Stimulated activated CD4-positive, alpha-beta T cell treated with anti-CD3 and anti-CD28 coated beads, Interleukin-1b, Interleukin-23, amount 100 ng/mL, for 1 hour (primary cell): ENCODE measurements at places on chromosomes 5 and 9.

DNA sequence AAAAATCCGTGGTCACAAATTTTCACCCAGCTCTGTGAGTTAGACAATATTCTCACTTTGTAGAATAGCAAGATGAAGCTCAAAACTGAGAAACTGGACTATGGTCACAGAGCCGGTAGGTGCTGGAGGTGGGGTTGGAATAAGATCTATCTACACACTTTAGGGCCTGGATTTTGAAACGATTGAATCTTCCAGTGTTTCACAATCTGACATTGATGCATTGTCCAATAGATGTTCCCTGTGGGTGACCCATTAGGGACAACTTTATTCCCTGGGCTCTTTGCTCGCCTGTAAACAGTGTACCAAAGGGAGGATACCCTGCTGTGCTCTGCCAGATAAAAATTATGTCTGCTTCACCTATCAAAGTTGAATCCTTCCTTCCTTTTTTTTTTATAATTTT, 145.4 kb upstream of the MPDZ start:
- no peak for DNase-seq

GRCh38 chr9:80602291-80602690, 1030.5 kb downstream of the TLE4 start:
- no peak for DNase-seq

- no peak for DNase-seq
Measured at GRCh38 chr5:117893211-117893610, 1095.1 kb downstream of the DTWD2 start.

DNA sequence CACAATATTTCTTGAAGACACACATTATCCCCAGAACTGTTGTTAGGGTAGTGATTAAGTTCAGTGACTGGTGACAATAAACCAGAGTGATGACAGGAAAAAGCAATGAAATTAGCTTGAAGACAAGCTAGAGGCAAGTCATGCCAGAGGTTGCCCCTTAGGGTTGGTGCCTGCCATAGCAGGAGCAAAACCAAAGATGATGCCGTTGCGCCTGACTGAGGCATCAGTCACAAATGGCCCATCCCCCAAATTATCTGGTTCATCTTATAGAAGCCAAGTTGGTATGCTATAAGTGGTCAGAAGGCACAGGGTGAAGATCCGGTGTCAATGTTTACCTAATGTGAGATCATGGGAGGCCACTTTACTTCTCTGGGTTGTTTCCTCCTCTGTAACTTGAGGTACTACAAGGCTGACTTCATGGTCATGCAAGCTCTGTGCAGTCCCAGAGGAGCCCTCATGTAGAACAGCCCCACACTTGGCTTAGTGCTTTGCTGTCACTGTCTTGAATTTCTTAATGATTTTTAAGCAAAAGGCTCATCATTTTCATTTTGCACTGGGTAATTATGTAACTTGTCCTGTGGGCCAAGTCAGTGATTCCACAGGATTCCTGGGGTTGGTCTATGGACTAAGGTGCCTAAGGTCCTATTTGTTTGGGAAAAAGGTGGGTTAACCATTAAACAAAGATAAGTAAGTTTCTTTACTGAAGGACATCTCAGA, 211.3 kb downstream of the MAN2A1 start:
- DNase-seq, result no peak

GRCh38 chr9:105639936-105640335, 22.3 kb upstream of the TAL2 start:
- DNase-seq, result no peak
